ENCODE measurements at places on chromosomes 11 and 22.

- no peak overlapping the region for H3K4me3 ChIP-seq
- no peak for DNase-seq
- no peaks in the 10 kb centered on the region for H3K27me3 ChIP-seq
- no peaks in the 10 kb centered on the region for H3K36me3 ChIP-seq
- peaks cover 89% of the 10 kb centered on the region for H3K4me1 ChIP-seq
Observed at GRCh38 chr11:20011307-20011951, 148.8 kb downstream of the DBX1 start.

- peak; percentile 34 for DNase-seq
- H3K27me3 ChIP-seq, result no peaks in the 10 kb centered on the region
- no peaks in the 10 kb centered on the region for H3K4me1 ChIP-seq
- H3K27ac ChIP-seq, result no peak overlapping the region
- no peak overlapping the region for H3K4me3 ChIP-seq
Observed at GRCh38 chr11:82775736-82776346, 42.2 kb upstream of the FAM181B start.

- peaks cover 77% of the 10 kb centered on the region for H3K4me1 ChIP-seq
- H3K4me3 ChIP-seq, result no peak overlapping the region
- H3K27ac ChIP-seq, result peak overlapping the region; percentile 87
- peak; percentile 48 for DNase-seq
Observed at GRCh38 chr11:34601085-34601444, 19.8 kb upstream of the EHF start.

GRCh38 chr22:22955276-22955798 is 67.7 kb downstream of the IGLL5 start:
- no peak overlapping the region for H3K4me3 ChIP-seq
- no peaks in the 10 kb centered on the region for H3K36me3 ChIP-seq
- no peak for DNase-seq
- no peak overlapping the region for H3K27ac ChIP-seq
- peaks cover 3% of the 10 kb centered on the region for H3K4me1 ChIP-seq
- H3K27me3 ChIP-seq, result no peaks in the 10 kb centered on the region

DNA sequence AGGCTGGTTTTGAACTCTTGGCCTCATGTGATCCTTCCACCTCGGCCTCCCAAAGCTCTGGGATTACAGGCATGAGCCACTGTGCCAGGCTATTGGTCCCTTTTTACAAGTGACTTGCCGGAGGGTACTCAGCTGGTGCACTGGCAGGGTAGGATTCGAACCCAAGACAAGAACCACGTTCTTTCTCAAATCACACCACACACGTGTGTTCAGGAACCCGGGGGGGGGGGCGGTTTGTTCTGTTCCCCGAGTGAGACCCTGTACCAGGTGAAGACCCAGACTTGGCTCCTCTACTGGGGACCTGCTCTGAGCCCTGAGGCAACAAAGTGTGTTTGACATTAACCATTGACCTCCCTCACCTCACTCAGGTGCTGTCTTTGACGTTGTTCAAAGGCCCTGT is 3.8 kb upstream of the YWHAH start:
- no peaks in the 10 kb centered on the region for H3K36me3 ChIP-seq
- H3K4me3 ChIP-seq, result no peak overlapping the region
- H3K4me1 ChIP-seq, result peaks cover 6% of the 10 kb centered on the region
- no peaks in the 10 kb centered on the region for H3K27me3 ChIP-seq
- DNase-seq, result no peak

All from body of pancreas (tissue), 4 donors.